Activated gamma-delta T cell (primary cell): ENCODE measurements at places on chromosomes 1 and 21.

DNA sequence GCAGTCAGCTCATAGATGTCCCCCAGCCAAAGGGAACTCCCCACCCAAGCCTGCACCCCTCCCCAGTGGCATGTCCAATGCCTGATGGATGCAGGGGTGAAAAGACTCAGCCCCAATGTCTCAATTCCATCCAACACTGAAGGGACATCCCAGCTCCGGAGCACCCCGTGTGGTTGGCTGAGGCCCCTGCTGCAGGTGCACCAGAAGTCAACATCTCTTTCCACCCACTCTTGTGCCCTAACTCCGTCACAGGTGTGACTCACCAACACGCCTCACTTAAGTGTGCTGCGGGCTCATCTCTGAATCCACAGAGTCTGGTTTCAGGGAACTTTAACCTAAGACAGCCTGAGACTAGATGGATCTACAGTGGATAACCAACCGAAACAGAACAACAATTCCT, 40.9 kb upstream of the ZBTB18 start:
- no peak for DNase-seq

DNA sequence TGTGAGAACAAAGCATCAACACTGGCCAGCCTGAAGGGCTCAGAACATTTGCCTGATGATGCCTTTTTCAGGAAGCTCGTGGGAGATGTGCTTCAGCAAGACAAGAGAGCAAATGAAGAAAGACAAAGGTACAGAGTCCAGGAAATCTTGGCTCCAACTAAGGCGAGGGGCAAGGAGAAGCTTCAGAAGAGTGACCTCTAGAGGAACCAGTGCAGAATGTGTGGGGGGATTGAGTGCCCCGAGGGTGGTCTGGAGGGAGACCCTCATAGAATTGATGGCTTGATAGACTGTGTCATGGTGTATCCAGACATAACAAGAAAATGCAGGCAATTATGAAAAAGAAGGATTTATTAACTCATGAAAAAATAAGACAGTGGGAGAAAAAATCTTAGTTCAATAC, 15.3 kb upstream of the NLRP3 start:
- no peak for DNase-seq

DNA sequence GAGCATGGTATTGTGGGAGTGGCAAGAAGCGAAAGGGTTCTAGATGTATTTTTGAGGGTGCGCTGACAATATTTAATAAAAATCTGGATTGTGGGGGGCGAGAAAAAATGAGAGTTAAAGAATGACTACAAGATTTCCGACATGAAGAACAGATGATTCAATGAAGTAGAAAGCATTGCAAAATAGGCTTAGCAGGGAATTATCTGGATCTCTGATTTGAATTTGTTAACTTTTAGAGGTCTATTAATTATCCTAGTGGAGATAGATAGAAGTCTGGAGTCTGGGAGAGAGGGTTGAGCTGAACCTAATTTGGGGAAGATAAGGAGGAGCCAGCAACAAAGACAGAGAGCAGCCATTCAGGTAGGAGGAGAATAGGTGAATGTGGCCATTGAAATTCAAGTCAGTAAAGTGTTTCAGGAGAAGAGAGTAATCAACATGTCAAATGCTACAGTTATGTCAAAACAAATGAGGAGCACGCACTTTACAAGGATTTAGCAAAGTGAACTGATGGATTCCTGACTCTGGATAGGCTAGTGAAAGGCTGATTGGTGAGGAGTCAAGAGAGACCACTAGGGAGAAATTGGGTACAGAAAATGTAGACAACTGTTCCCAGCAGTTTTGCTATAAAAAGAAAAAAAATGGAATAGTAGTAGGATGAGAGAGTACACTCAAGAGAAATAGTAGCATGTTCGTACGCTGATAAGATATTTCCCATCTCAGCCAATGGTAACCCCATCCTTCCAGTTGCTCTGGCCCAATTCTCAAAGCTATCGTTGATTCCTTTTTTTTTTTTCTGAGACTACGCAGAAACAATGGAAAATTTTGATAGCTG, 393.2 kb upstream of the CXADR start:
- no peak for DNase-seq

GRCh38 chr1:234978397-234979295, 150.0 kb downstream of the TOMM20 start:
- DNase-seq, result no peak

- no peak for DNase-seq
Observed at GRCh38 chr1:63813829-63814277, 40.0 kb downstream of the ROR1 start.

DNA sequence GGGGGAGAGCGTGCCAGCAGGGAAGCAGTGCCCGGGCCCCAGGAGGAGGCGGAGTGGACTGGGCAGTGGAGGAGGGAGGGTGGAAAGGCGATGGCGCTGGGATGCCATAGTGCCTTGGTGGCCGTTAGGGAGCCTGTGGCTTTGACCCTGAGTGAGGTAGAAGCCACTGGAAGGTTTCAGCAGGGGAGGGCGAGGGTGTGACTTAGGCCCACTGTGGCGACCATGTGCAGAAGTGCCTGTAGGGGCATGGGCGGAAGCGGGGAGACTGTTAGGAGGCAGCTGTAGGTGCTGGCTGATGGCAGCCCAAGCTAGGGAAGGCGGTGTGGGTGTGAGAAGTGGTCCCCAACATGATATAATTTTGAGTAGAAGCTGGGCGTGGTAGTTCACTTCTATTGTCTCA, 28.2 kb downstream of the LHX4 start:
- DNase-seq, result no peak

- no peak for DNase-seq
Observed at GRCh38 chr1:99855914-99856450, 5.8 kb downstream of the AGL start.
